ENCODE measurements at places on chromosomes 11 and 22. TPM values are rescaled to one million over a fixed set of nuclear protein-coding genes. Genes with fewer than 3 reads are reported as not detected.

The EMID1 gene
- not detected for total RNA-seq

DNA sequence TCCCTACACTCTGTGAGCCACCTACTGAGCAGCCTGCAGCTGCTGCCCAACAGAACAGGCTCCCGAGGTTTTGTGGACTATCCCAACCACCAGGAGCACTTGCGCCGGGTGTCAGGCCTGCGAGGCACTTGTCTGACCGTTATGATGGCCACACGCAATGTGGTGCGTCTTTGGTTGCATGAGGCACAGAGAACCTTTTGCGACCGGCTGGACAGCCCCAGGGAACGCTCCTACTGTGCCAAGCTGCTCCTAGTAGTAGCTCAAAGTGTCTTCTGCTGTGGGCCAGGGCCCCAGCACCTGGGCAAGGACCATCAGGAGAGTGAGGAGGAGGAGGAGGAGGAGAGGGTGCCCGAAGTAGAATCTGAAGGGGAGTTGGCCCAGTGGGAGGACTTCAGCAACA lies 46.4 kb downstream of the RRP8 start:
- no peak for DNase-seq

GRCh38 chr11:112730591-112730990 lies 230.6 kb upstream of the NCAM1 start:
- DNase-seq: no peak

DNA sequence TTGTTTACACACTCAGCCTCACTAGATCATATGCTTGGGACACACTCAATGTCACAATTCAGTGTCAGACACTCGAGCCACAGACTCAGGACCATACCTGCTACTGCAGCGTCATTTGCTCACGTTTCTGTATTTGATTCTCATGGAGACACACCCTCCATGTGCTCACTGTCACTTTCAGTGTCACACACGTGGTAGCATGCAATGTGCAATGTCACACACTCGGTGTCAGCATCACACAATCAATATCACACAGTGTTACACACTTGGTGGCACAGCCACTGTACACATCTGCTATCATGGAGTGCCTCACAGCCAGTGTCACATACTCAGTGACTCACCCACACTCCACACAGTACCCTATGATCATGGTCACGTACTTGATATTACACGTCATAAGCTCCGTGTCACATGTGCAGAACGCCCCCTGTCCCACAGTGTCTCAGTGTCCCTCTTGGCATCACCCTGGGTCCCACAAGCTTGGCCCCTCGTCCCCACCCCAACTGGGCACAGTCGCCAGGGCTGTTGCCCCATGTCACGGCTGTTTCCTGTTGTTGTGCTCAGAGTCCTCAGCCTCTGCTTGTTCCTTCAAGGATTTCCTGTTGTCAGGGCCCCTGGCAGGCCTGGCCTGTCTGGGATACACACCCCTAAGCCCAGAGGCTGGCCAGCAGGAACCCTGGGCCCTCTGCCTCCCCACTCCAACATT lies 49.6 kb downstream of the PDE2A start:
- DNase-seq: no peak

- DNase-seq: no peak
These were observed 767 bp downstream of the SLC43A1 start for GRCh38 chr11:57514538-57515331.

DNA sequence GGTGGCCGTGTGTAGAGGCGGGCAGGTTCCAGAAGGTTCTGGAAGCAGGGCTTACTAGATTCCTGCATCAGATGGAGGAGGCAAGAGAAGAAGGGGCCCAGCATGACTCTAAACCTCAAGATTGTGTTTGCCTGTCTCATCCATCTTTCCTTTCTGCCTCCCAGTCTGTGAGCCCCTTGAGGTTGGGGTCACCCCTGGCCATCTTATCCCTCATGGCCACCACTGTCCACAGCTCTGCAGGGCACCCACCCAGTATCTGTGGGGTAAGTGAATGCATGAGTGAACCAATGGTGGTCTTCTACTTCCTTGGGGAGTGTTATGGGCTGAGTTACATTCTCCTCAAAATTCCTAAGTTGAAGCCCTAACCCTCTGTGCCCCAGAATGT lies 79.3 kb downstream of the MYEOV start:
- DNase-seq: no peak

DNA sequence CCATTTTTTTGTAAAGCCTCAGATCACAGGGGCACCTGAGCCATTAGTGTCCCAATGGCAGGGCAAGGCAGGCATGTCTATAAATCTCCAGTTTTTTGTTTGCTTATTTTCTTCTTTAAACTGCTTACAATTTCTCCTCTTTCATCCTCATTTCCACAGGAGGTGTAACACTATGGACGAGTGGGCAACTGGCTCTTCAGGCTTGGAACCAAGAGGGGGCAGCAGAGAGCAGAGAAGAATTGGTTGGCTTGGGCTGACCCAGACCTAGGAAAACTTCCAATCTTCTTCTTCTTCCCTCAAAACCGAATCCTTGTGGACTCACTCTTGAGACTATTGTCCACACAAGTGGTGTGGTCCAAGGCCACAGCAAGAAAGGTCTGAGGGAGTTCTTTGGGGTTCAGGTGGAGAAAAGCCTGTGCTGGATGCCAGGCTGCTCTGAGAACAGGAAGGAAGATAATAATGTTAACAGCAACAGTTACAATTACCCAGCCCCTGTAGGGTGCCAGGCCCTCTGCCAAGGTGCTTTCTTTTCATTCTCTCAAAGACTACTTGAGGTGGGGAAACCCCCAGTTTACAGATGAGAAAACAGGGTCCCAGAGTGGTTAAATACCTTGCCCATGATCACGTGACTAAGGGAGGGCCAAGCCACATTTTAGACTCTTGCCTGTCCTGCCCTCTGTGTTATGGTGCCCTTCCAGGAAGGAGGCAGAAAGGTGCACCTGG lies 70.7 kb upstream of the E2F8 start:
- DNase-seq: peak; percentile 20

GRCh38 chr11:100777736-100778135 lies 90.6 kb downstream of the ARHGAP42 start:
- no peak for DNase-seq

DNA sequence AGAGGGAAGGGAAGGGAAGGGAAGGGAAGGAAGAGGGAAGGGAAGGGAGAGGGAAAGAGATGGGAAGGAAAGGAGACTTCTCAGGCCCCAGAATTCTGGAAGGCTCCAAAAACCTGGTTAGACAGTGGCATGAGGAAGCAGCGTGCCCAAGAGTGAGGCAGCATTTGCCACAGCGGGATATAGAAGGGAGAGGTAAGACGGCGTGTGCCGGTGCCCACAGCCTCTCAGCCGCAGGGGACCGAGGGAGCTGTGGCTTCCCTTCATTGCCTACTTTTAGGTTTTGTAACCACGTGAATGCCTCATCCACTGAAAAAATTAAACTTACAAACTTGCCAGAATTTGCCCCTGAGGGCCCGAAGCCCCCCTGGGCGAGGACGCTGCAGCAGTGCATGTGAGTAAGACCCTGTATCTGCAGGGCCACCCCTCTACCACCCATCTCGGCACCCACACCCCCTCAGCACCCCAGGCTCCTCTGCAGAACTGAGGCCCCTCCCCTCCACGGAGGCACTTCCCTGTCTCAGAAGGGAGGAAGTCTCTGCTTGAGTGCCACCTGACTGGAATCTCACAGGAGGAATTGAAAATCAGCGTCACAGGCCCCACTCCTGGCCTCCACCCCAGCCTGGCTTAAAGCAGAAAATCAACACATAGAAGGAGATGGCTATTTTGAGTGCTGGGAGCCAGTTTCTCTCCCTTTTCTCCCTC lies 58.1 kb downstream of the LINC01488 start:
- no peak for DNase-seq

DNA sequence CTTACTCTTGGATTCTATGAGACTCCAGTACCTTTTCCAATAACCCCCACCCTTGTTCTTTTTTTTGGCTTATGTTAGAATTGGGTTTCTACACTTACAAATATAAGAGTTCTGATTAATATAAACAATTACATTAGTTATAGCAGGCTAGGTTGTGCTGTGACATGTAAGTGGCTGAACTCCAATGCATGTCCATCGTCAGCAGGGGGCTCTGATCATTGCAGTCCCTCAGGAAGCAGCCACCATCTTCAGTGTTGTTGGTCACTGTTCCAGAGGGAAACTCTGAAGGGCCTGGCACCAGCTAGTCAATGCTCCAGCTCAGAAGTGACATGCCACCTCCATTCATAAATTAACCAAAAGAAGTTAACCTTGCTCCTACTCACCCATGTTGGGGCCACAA lies 5.6 kb downstream of the LIPT2 start:
- no peak for DNase-seq

The ASRGL1 gene
- total RNA-seq: 20.2 TPM

- DNase-seq: no peak
These were observed 19.2 kb downstream of the PIM3 start for GRCh38 chr22:49979587-49980264.

- no peak for DNase-seq
These were observed 570 bp upstream of the TPCN2 start for GRCh38 chr11:69048031-69048693.

The ASCL2 gene
- total RNA-seq: 0.78 TPM

DNA sequence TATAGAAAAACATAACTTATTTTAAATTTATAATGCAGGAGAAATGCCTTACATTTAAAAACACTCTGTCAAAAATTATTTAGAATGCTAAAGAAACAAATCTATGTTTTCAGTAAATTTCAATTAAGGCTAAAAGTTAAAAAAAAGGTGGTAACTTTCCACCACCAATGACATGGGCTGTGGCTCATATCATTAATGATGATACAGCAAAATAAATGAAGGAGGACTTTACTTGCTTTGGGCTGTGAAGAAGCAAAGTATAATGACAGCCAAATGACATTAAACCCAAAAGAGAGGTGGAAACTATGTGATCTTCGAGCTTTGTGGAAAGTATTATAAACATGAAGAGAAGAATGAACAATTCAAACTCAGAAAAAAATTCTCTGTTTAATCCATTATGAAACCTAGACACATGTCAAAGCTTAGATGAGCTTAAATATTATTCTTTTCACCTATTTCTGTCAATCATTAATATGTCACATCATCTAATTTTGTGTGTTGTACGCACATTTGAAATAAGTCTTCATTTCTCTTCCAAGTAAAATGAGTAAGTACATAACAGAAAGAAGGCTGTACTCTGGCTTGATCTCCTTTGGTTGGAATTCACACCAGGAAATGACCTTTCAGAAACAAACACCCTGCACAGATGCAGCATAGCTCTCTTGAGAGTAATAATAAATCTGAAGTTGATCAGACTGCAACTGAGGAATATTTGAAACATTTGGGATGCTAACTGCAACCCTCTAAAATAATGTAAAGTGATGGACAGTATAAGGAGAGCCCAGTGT lies 265.8 kb downstream of the TTC28 start:
- no peak for DNase-seq

- DNase-seq: no peak
These were observed 22.1 kb upstream of the RRAS2 start for GRCh38 chr11:14380947-14381561.

The ADAMTS8 gene
- 5.3 TPM for total RNA-seq

DNA sequence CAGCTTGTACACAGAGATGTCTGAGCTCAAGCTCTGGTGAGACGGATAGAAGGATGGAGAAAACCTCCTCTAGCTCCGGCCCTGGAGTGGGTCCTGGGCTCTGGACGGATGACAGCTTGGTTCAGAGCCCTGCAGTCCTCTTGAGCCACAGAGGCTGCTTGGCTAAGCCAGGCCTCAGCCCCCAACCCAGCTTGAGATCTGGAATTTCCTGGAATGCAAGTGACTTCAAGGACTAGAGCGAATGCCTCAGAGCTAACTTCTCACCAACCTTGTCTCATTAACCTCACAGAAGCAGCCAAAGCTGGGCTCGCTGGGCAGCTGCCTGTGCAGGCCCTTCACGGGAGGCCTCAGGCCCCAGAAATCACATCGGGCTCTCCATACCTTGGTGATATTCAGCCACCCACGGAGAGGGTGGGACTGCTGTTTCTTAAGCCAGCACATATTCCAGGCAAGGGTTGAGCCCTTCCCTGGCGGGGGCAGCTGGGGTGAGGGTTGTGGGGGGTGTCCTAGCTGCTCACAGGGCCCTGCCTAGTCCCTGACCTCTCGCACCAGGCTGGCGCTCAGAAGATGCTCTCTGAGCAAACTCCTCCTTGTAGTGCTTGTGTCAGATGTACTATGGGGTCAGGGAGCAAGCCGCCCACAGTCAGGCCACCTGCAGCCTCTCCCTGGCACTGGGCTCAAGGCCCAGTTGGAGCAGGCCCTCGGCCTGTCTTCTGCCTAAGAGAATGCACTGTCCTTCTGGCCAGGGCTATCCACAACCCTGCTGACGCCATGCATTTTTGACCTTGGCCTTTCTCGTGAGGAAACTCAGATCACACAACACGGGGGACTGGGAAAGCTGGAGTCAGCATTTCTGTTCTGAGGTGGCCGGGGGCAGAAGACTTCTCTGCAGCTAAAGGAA lies 73.6 kb upstream of the TTLL12 start:
- no peak for DNase-seq

GRCh38 chr11:3786781-3787428 lies 10.4 kb downstream of the NUP98 start:
- no peak for DNase-seq

DNA sequence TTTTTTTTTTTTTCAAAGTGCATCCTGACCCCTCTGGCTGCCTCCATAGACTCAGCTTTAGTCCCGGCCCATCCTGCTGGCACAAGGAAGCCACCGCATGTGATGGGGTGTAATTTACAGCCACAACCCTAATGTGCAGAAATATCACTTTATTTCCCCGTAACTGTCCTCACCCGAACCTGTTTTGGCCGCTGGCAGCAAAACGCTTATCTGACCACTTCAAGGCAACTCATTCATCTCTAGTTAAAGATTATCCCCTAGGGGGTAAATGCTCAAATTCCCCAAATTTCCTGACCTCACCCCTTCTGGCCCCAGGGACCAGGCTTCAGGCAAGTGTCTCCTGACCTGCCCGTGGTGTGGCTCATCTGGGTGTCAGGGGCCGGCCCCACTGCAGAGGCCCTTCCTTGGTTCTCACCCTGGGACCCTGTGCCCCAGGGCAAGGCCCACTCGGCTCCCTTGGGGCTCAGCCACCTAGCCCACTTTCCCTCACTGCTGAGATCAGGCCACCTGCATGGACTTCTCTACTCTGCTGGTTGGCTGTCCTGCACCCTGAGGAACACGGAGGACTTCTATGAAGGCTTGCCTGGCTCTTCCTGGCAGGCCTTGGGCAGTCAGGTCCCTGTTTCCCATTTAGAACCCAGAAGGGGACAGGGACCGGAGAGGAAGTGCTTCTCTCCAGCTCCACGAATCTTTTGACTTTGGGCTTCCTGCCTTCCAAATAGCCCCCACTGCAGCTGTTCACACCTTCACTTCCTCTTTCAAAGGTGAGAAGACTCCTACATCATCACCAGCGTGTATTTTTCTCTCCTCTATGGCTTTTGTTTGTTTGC lies 53.3 kb downstream of the WNT11 start:
- DNase-seq: no peak

The UPK2 gene
- total RNA-seq: not detected

GRCh38 chr11:94793002-94793401 lies 24.8 kb downstream of the AMOTL1 start:
- no peak for DNase-seq

The C11orf52 gene
- 0.99 TPM for total RNA-seq

Measured in thoracic aorta (tissue), 2 donors.